ENCODE measurements at places on chromosomes 7 and 10.

- DNase-seq: no peak
Measured at GRCh38 chr7:91620827-91621226, 259.7 kb downstream of the MTERF1 start.

DNA sequence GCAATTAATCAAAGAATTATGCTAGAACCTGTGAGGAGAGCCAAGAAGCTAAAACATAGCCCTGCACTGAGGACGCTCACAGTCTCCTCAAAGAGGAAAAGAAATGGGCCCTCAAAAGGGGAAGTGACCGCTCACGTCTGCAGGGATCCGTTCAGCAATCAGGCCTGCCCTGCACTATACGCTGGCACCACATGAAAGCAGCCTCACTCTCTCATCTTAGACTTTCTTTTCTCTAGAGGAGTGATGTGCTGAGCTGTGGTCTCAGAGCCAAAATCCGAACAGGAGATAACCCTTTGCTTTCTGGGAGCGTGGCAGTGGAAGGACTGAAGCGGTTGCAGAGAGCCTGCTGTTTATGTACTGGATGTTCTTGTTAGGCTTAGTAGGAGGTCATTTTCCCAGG lies 6.3 kb upstream of the IL2RA start:
- no peak for DNase-seq

- DNase-seq: no peak
Measured at GRCh38 chr10:1662438-1663025, 74.8 kb downstream of the ADARB2 start.

DNA sequence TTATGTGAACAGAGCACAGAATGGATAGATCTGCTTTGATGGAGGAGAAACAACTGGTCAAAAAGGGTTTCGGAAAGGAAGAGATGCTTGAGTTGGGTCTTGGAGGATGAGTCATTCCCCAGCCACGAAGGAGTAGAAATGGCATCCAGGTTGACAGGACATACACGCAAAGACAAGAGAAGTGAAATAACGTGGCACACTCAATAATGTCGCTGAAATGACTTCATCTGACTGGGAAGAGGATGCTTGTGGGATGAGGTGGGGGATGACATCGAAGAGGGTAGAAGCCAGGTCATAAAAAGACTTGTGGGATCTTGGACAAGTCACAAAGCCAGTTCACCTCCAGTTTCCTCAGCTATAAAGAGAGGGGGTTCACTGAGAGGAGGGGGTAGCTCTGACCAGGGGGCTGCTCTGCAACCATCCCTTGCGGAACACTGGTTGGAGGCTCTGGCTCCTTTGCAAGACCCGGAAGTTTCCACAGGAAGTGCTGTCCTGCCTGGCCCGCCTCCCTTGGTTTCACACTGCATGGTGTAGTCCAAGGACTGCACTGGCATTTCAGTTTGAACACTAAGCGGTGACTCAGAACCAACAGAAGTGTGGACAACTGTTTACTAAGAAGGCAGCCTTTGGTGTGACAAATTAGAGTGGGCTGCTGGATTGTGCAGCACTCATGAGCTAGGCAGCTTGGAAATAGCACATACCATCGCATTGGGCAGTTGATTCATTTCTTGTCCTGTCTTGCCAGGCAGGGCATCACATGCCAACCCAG lies 189.9 kb upstream of the ADO start:
- no peak for DNase-seq

GRCh38 chr10:119308551-119309422 lies 101.4 kb downstream of the GRK5 start:
- DNase-seq: no peak

DNA sequence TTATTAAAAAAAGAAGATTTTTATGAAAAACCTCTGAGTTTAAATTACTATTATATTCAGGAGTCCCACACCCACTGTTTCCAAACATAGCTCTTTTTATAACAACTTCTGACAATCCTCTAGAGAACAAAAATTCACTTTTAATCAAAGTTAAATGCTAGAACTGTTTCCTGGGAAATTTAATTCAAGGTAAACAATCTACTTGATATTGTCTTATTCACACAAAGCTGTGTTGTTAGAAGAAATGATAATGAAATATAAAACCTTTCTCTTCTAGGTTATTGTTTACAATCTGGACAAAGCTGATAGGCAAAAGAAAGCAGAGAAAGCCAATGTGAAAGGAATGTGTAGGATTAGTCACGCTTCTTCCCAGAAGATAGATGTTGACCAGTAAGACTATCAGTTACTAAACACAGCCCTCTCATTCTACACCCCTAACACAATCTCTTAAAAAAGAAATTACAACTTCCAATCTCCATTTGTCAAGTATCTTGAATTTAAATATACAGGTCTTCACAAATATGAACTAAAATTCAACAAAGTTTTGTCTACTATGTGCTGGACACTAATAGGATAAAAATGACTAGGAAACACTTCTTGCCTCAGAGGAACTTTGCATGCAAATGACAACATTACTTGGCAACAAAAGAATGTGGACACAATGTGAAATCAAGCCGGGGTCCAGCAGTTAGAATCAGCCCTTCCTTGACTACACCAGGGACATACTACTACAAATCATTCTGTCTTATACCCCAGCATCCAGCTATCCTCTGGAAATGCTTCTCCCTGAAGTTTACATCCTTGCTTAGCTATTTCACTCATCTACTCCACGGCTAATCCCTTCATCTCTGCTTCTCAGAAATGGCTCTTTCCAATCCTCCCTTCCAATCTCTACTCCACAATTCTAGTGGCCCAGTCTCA lies 123.7 kb downstream of the IMMP2L start:
- no peak for DNase-seq

GRCh38 chr7:46559194-46559832 lies 638.2 kb upstream of the IGFBP3 start:
- DNase-seq: no peak

DNA sequence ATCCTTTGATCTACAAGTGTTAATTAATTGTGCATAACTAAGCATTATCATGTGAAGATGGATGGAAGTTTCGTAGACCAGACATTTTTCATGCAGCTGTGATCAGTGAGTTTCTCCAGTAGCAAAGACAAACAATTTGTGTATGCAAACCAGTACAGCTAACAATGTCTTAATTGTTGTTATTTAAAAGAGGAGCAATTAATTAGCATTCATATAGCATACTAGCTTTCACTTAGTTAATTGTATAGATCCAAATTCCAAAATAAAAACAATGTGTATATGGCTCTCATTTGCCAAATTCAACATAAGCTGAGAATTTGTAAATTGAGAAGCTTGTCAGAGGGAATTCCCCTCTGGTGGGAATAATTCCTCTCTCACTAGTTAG lies 22.6 kb upstream of the PRKCQ start:
- no peak for DNase-seq

DNA sequence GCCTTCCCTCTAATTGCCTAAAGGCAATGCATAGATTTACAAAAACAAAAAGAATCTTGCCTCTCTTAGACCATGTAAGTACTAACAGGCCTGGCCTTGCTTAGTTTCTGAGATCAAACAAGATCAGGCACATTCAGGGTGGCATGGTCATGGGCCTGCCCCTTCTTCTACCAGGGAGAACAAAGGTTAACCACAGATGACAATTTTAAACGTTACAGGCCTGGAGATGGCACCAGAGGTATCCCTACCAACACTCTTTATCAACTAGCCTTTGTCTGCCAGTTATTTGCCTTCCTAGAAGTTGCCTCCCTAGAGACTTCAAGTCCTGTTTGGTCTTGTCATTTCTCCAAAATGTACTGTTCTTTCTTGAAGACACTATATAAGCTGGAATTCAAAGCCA lies 252.6 kb downstream of the DOCK4 start:
- no peak for DNase-seq

GRCh38 chr10:128078136-128078969 lies 47.9 kb downstream of the MKI67 start:
- peak; percentile 34 for DNase-seq

GRCh38 chr10:76866841-76867586 lies 770.6 kb downstream of the KCNMA1 start:
- DNase-seq: no peak

DNA sequence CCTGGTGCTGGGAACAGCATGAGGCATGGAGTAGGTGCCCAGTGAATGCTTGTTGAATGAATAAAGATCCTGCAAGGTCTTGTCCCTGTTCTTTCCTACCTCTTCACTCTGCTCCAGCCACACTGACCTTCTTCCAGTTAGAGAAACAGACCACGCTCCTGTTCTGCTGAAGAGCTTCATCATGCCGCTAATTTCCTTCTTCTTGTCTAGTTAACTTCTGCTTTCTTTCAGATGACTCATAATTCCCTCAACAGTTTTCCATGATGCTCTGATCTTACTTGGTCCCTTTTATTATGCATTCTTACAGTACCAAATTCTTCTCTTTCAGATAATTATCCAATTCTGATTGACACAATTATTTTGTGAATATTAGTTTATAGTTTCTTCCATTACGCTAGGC lies 59.5 kb upstream of the C1QL3 start:
- no peak for DNase-seq

DNA sequence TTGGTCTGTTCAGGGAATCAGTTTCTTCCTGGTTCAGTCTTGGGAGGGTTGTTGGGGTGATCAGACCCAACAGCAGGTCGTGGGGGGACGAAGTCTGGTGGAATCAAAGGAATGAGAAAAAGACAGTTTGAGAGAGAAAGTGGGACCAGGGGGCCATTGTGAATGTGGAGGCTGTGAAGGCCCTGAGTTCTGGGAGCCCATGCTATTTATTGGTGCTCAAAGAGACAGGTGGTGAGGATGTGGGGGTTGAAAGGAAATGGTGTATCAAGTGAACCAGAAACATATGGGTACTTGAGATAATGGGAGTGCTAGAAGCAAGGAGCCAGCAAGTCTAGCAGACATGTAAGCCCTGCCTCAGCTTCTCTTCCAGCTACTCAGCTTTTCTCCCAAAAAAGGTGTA lies 84.1 kb downstream of the CCSER2 start:
- DNase-seq: no peak

DNA sequence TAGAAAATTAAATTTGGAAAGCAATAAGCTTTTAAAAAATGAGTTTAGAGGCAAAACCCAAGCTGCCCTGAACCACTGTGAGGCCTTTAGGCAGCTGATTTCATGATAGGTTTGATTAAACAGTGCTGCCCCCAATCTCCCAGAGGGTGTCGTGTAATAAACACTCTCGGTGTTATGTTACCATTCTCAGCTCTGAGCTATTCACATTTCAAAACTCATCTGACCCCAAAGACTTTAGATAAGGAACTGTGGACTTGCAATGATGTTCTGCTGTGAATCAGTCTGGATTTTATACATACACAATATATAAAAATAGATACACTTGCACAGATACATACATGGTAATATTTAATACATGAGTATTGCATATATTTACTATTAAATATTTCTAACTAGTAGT lies 120.4 kb downstream of the MALRD1 start:
- no peak for DNase-seq

GRCh38 chr7:137592232-137592896 lies 248.8 kb upstream of the PTN start:
- no peak for DNase-seq

Measured in stimulated activated CD4-positive, alpha-beta T cell treated with anti-CD3 and anti-CD28 coated beads, Interleukin-12 subunit alpha, Interleukin-12 subunit beta, amount 100 ng/mL, for 4 hours (primary cell).